HT1080 (cell line): ENCODE measurements at places on chromosomes 13 and 19. TPM values are rescaled to one million over a fixed set of nuclear protein-coding genes. Genes with fewer than 3 reads are reported as not detected.

CGB5 gene
- total RNA-seq: 0.16 and 0.67 TPM in 2 replicates

ALG5 gene
- 45.4 and 51.5 TPM in 2 replicates for total RNA-seq

RNF17 gene
- total RNA-seq: 6.8 TPM in 2 replicates

NUP58 gene
- total RNA-seq: 71.1 and 87.6 TPM in 2 replicates

FFAR1 gene
- total RNA-seq: 0.06 TPM in 1 of 2 replicates, not detected in the other

SMIM24 gene
- not detected in 2 replicates for total RNA-seq

EEF2 gene
- 1,252 and 1,397 TPM in 2 replicates for total RNA-seq

SOHLH2 gene
- 0.07 and 0.48 TPM in 2 replicates for total RNA-seq

DACT3 gene
- total RNA-seq: 0.60 and 1.1 TPM in 2 replicates

ZNF878 gene
- not detected in 2 replicates for total RNA-seq

OR7C1 gene
- total RNA-seq: not detected in 2 replicates

POLR1G gene
- 39.8 and 54.6 TPM in 2 replicates for total RNA-seq

ZIK1 gene
- 0.51 and 1.5 TPM in 2 replicates for total RNA-seq

NTN5 gene
- total RNA-seq: not detected in 2 replicates

FCGBP gene
- total RNA-seq: 0.20 and 0.26 TPM in 2 replicates

INSL3 gene
- total RNA-seq: not detected in 2 replicates

CEACAM4 gene
- total RNA-seq: not detected in 2 replicates

HSPH1 gene
- total RNA-seq: 95.6 and 127 TPM in 2 replicates

ABHD13 gene
- 5.2 and 7.0 TPM in 2 replicates for total RNA-seq

ZNF208 gene
- total RNA-seq: 0.74 TPM in 1 of 2 replicates, not detected in the other

PSG1 gene
- 0.27 TPM in 1 of 2 replicates, not detected in the other for total RNA-seq

SIGLECL1 gene
- total RNA-seq: not detected in 2 replicates

UCHL3 gene
- total RNA-seq: 91.9 and 112 TPM in 2 replicates

IRGC gene
- not detected in 2 replicates for total RNA-seq

DMKN gene
- 34.4 and 53.0 TPM in 2 replicates for total RNA-seq

TLE6 gene
- total RNA-seq: not detected in 2 replicates

CD33 gene
- 52.3 and 53.7 TPM in 2 replicates for total RNA-seq

TNFSF9 gene
- 35.7 and 45.9 TPM in 2 replicates for total RNA-seq
